ENCODE measurements at places on chromosomes 2 and 18.

DNA sequence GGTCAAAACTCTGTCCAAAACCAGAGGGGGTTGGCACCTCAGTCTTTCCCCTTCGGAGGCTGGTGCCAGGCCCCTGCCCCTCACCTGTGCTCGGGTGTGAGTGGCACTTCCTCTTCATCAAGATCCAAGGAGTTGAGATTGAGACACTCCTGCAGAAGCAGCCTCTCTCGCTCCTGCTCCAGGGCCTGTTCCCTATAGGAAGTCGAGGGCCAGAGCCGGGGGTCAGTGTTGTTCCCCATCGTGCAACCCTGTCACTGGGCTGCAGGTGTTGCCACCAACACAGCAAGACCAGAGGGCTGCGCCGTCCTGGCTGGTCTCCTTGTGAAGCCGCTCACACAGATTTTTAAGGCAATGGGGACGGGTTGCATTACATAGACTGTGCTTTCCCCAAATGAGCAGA lies 18.9 kb downstream of the FAM178B start:
- no peak for DNase-seq

GRCh38 chr2:98394595-98395153 lies 48.4 kb downstream of the CNGA3 start:
- DNase-seq = no peak

GRCh38 chr2:64157792-64158191 lies 13.6 kb upstream of the PELI1 start:
- DNase-seq = peak; percentile 51

- DNase-seq = no peak
These were observed 2.5 kb upstream of the UGT1A7 start for GRCh38 chr2:233679196-233679595.

DNA sequence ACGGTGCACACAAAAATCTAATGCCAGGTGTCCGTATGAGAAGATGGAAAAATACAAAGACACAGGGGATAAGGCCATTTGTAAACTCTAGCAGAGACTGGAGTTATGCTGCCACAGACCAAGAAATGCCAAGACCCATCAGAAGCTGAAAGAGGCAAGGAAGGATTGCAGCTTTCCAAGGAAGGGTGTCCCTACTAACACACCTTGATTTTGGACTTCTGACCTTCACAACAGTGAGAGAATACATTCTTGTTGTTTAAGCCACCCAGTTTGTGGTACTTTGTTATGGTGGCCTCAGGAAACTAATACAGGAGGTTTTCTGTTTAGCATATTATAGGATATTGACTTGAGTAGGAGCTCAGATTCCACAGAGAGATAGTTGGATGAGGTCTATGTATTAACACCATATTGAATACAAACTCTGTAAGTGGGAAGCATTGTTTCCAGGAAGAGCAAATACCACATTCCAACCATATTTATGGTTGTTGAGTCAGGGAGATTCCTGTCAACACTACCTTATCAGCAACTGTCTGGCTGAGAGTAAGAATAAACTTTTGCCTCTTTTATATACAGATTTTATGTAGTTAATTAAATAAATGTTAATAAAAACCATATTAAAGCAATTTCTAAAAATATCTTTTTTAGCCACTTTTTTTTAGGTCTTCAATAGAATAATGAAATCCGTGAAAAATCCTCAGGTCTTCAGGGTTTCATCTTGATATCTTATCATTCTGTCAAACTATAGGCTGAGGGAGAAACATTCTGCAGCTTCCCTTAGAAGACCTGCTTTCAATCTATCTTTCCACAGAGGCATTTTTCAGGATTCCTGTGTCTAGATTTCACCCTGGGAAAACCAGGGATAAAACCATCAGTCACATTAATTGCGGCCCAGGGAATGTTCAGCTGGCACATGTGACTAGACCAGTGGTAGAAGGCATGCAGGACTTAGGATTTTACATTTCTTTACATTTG lies 35.4 kb upstream of the HNMT start:
- no peak for DNase-seq

DNA sequence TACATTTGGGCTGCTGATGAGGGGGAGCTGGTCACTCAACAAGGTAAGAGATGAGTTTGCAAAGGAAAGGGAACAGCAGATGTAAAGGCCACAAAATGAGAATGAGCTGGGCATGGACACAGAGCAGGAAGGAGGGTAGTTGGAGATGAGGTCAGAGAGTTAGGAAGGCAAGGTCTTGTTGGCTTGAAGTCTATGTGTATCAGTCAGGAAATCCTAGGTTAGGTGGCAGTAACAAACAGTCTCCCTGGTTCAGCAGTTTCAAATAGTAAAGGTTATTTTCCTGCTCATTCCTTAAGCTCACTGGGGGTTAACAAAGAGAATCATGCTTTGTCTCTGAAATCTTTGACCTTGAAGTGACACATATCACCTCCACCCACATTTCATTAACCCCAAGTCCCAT lies 58.3 kb upstream of the ARL4C start:
- no peak for DNase-seq

DNA sequence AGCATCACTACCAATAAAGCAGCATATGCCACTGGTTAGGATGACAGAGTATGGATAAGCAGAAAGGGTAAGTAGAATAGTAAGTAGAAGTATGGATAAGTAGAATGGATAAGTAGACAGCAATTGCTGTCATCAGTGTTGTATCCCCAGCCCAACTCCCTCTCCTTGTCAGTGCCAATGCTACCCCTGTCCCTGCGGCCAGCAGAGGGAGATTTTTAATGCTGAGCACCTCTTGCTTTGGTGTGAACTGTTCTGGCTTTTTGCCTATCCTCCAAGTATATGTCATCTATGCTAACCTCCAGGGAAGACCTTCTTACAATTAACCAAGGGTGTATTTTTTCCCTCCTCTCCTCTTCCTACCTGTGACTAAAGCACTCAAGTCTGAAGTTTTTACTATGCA lies 136.7 kb upstream of the SPHKAP start:
- DNase-seq = peak; percentile 56

DNA sequence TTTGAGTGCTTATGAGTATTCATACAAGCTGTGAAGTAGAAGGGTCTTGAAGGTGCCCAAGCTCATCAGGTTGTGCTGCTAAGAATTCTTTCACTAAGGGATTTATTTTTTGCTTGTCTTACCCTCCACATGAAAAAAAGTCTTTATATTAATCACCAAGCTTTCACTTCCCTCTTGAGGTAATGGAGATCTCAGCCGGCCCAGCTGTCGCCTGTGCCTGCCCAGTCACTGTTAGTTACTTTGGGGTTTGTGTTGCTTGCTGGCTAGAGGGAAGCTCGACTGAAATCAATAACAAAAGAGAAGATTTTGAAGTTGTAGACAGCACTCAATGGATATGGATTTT lies 21.9 kb downstream of the MC2R start:
- DNase-seq = no peak

Measured in body of pancreas (tissue), 4 donors.